Progenitor cell of endocrine pancreas (in vitro differentiated cells): ENCODE measurements at places on chromosomes 5 and 9. TPM values are rescaled to one million over a fixed set of nuclear protein-coding genes. Genes with fewer than 3 reads are reported as not detected.

Gene GTF3C4
- total RNA-seq = 26.8 TPM in 2 replicates

Gene FTMT
- not detected in 2 replicates for total RNA-seq

Gene LCN1
- total RNA-seq = not detected in 2 replicates

Gene LURAP1L
- 11.0 and 11.4 TPM in 2 replicates for total RNA-seq

Gene TPPP
- total RNA-seq = 2.6 and 2.9 TPM in 2 replicates

Gene DDX4
- not detected in 2 replicates for total RNA-seq

Gene ORM2
- total RNA-seq = 3.2 and 5.4 TPM in 2 replicates

Gene GRM6
- total RNA-seq = not detected in 2 replicates

Gene PCA3
- 0.22 and 0.31 TPM in 2 replicates for total RNA-seq

Gene SMAD5
- 91.8 and 92.3 TPM in 2 replicates for total RNA-seq

Gene TCF7
- total RNA-seq = 14.4 and 16.6 TPM in 2 replicates

Gene ADAMTSL1
- 2.1 and 2.5 TPM in 2 replicates for total RNA-seq

Gene GCNT4
- total RNA-seq = 2.5 and 3.3 TPM in 2 replicates

Gene GADD45G
- 1.8 and 1.9 TPM in 2 replicates for total RNA-seq

Gene GPX3
- total RNA-seq = 28.2 and 34.1 TPM in 2 replicates

Gene C1QTNF3
- total RNA-seq = 9.6 and 11.0 TPM in 2 replicates

Gene PCDHGC5
- 1.2 and 1.3 TPM in 2 replicates for total RNA-seq

Gene IFNE
- total RNA-seq = 2.5 and 3.6 TPM in 2 replicates

Gene WDR38
- total RNA-seq = not detected in 2 replicates

Gene PCDHB9
- total RNA-seq = 7.5 and 8.0 TPM in 2 replicates

Gene C9orf40
- total RNA-seq = 4.8 and 5.1 TPM in 2 replicates

Gene BARHL1
- total RNA-seq = not detected in 2 replicates

Gene STOML2
- total RNA-seq = 120 and 121 TPM in 2 replicates

Gene DMRTA1
- 6.9 and 7.7 TPM in 2 replicates for total RNA-seq

Gene ARL10
- 24.5 and 29.5 TPM in 2 replicates for total RNA-seq

Gene GARIN3
- not detected in 2 replicates for total RNA-seq

Gene MSX2
- total RNA-seq = 5.8 and 11.7 TPM in 2 replicates

Gene ZSWIM6
- total RNA-seq = 33.4 and 35.2 TPM in 2 replicates

Gene PCDHGA9
- 1.5 and 1.8 TPM in 2 replicates for total RNA-seq

Gene IRGM
- total RNA-seq = not detected in 2 replicates

Gene RNF180
- 10.9 and 11.2 TPM in 2 replicates for total RNA-seq

Gene PDE4D
- 7.6 and 12.0 TPM in 2 replicates for total RNA-seq

Gene IL5
- not detected in 2 replicates for total RNA-seq

Gene SPAAR
- total RNA-seq = not detected in 2 replicates

Gene UBLCP1
- total RNA-seq = 29.5 and 29.7 TPM in 2 replicates

Gene ANKRD55
- not detected in 2 replicates for total RNA-seq

Gene SELENOP
- total RNA-seq = 85.3 and 86.3 TPM in 2 replicates

Gene PRRX2
- total RNA-seq = 0.79 and 0.91 TPM in 2 replicates

Gene ALDH1A1
- 188 and 219 TPM in 2 replicates for total RNA-seq

Gene AQP3
- 6.3 and 6.9 TPM in 2 replicates for total RNA-seq

Gene FGF10
- 2.4 and 2.7 TPM in 2 replicates for total RNA-seq

Gene TEK
- not detected in 2 replicates for total RNA-seq

Gene C1QTNF2
- total RNA-seq = 0.11 and 0.14 TPM in 2 replicates

Gene WHRN
- 11.2 and 11.9 TPM in 2 replicates for total RNA-seq

Gene SLIT3
- 18.8 and 19.6 TPM in 2 replicates for total RNA-seq

Gene INSL6
- not detected in 2 replicates for total RNA-seq

Gene PCDHA4
- total RNA-seq = 27.8 and 28.6 TPM in 2 replicates

Gene PCDHB15
- 8.3 and 9.5 TPM in 2 replicates for total RNA-seq

Gene KCNV2
- total RNA-seq = not detected in 2 replicates

Gene GRIN1
- 0.07 and 0.77 TPM in 2 replicates for total RNA-seq

Gene DAB2IP
- total RNA-seq = 63.2 and 67.8 TPM in 2 replicates

Gene IRX1
- total RNA-seq = 2.4 and 2.6 TPM in 2 replicates

Gene SLC30A5
- 43.5 and 45.0 TPM in 2 replicates for total RNA-seq

Gene BASP1
- total RNA-seq = 84.1 and 86.3 TPM in 2 replicates

Gene AQP7
- 3.3 and 4.4 TPM in 2 replicates for total RNA-seq

Gene LCN9
- 0.57 and 1.5 TPM in 2 replicates for total RNA-seq
